ENCODE measurements at places on chromosomes 5 and 9.

DNA sequence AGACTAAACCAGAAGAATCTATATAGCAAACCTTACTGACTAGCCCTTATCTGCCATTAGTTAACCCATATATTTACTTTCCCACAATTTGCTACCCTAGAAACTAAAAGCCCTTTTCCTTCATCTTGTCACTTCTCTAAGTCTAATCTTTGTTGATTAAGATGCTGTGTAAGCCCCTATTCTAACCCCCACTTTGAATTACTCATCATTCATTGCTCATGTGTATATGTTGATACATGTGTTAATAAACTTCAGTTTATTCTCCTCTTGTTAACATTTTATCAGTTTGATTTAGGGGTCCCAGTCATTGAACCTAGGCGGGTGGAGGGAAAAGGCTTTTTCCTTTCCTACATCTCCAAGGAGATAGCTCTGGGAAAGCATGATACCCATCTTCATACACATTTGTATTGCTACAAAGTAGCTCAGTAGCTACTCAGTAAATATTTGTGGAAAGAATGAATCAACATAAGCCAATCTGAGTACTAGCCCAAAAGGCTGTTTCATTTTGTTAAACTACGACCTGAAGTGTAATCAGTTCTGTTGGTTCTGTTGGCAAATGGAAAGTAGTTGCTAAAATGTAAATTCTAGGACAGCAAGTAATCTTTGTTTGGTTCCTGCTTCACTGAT, 35.1 kb upstream of the NDFIP1 start:
- DNase-seq = no peak

- DNase-seq = no peak
Measured at GRCh38 chr5:91126888-91127287, 256.2 kb downstream of the ARRDC3 start.

GRCh38 chr5:10229306-10230048, 20.2 kb downstream of the ATPSCKMT start:
- no peak for DNase-seq

DNA sequence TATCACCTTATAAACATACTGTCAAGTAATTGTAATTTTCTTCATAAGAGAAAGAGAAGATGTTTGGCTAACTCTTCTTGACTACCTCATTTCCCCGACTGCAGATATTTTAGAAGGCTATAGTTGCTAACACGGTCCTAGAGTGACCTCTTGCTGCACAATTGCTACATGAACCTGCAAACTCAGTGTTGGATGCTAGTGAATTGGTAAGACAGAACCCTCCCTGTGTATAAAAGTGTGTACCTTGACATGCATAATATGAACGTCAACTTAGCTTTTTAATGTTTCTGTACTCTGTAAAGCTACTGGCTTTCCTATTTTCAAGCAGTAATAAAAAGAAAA, 46.7 kb upstream of the CER1 start:
- no peak for DNase-seq

GRCh38 chr9:3898461-3899218, 372.8 kb upstream of the RFX3 start:
- no peak for DNase-seq

DNA sequence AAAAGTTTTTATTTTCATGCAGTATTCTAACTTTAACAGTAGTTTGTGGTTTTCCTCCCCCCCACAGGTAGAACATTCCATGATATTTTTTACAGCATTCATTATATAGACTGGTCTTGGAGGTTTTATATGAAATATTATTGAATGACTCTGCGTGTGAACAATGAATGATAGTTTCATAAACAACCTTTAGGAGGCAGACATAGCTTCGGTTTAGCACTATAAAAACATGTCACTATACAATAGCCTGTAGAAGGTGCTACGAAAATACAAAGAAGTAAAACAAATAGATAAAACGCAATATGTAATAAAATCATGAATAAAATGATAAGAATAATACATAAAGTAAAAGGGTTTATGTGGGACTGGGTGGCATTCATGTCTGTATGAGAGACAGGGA, 8.5 kb downstream of the KLF4 start:
- DNase-seq = no peak

- no peak for DNase-seq
Measured at GRCh38 chr5:171622010-171622409, 163.6 kb upstream of the SMIM23 start.

DNA sequence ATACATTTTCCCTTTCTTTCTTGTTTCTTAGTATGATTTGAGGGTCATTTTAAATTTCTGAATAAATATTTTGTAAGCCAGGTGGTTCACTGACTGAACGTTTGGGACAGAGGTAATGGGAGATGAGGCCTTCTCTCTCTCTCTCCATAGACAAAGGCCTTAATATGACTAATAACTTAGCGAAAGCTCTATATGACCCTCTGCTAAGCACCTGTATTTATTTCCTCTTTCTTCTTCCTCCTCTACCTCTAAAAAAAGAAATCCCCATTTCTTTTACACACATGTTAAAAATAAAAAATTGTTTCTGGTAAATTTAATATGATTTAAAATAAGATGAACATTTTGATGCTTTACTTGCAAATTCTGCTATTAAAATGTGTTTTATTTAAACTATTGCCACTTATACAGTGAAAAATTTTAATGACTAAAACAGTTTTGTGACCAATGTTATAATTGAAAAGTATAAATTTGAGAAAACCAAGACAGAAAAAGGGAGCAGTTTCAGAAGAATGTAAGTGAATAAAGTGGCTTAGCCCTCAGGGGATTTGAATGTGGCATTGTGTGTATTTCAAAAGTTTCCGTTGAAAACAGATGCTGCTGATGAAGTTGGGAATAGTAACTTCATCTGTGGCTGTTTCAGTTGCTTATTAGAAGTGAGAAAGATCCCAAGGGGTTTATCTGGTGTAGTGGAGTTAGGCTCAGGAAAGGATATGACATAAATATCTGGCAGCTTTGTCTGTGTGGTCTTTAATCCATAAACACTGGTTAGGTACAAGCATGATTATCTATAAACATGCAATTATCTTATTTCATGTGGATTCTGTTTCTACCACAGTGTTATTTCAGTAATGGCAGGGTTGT, 128.6 kb upstream of the GRHPR start:
- DNase-seq = no peak

DNA sequence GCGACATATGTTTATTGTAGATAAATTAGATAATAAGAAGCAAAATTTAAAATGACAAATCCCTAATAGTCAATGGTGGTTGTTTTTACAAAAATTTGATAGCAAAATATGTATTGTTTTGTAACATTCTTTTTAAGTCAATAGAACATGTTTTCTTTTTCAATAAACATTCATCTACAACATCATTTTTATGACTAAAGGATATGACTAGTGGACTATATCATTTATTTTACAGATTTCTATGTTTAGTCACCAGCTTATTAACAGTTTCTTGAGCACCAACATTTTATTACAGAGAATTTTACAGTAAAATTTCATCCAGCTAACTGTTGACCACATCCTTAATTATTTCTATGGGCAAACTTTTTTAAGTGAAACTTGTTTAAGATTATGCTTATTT, 114.7 kb upstream of the IL7R start:
- no peak for DNase-seq

GRCh38 chr9:10026443-10026984, 586.3 kb downstream of the PTPRD start:
- no peak for DNase-seq

DNA sequence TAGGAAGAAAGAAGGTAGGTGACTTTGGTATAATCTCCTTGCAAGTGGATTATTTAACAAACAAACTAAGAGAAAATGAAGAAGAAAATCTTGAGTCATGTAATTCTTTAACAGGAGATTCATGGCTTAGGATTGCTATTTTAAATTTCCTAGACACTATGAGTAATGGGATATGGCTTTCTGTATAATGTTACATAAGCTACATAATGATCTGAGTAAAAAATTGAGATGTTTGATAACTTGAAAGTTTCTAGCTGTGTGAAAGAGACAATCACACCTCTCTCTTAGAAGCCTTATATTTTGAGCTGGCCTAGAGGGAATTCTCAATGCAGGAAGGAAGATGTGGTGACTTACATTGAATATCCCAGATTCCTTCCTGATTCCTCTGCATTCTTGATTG, 92.5 kb downstream of the CDH9 start:
- no peak for DNase-seq

DNA sequence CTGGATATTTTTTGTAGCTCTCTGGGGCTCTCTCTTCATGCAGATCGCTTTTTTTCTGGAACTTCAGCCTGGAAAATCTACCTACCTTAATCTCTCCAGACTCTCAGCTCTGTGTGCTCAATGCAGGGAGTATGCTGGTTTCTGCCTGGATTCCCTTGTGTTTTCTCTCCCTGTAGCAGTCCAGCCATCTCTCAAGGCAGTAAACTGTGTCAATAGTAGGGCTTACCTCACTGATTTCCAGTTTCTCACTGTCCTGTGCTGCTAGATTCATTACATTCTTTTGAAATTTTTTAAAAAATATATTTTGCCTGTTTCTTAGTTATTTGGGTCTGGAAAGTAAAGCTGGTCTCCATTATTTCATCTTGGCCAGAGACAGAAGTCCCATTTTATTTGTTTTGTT, 951.4 kb downstream of the NR2F1-AS1 start:
- DNase-seq = no peak

GRCh38 chr5:18802336-18802735, 1168.1 kb downstream of the TAF11L14 start:
- no peak for DNase-seq

- DNase-seq = no peak
Measured at GRCh38 chr9:114606597-114607207, 4.4 kb upstream of the TMEM268 start.

GRCh38 chr5:169712428-169712827, 75.4 kb downstream of the DOCK2 start:
- no peak for DNase-seq

GRCh38 chr9:8659108-8659507, 859.5 kb upstream of the DMAC1 start:
- no peak for DNase-seq

- DNase-seq = no peak
Measured at GRCh38 chr9:91680106-91680505, 256.5 kb upstream of the NFIL3 start.

DNA sequence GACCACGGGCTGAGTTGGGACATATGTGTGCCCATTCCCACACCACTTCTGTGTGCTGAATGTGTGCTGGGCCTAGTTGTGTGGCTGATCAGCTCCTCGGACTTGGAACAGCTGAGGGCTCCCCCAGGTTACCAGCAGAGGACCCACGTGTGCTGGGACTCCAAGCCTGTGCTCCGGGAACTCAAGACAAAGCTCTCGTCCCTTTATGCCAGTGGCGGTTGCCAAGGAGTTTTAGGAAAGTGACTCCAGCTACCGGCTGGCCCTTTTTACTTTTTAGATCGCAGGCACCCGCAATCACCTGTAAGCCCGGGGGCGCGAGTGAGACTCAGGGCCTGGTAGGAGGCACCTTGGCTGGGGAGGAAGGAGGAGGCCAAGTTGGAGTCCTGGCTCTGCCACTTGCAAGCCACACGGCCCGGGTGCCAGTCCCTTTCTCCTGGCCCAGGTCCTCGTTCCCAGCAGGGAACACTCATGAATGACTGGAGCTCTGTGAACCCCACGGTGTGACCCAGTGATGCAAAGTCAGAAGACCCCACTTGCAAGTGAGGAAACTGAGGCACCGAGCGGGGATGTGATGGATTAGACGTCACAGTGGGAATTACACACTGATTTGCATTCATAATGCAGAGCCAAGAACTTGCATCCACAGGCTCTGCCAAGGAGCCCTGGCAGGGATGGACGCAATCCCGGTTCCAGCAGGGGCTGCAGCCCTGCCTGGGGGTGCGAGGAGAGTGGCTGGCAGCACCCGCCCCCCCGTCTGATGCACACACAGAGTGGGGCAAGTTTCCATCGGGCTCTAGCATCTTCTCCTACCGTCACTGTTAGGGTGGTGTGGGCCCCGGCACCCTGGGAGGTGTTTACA, 26.9 kb downstream of the CRB2 start:
- no peak for DNase-seq

GRCh38 chr5:146527785-146528184, 11.8 kb upstream of the GPR151 start:
- DNase-seq = no peak

DNA sequence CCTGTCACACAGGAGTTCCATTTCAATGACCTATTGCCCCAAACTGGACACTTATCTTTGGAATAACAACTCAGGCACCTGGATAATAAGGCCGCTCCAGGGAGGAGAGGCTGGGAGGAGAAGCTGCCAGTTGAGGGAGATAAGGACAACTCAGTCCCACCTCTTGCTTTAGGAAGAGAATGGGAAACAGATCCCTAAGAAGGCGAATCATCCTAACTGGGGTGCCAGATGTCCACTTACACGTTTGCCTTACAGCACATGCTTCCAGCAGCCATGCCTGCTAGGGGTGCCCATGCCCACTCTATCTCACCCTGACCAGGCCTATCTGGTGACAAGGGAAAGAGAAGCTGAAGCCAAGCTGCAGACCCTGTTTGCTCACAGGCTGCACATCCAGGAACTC, 6.5 kb downstream of the HK3 start:
- DNase-seq = no peak

GRCh38 chr5:42825422-42826148, 13.9 kb upstream of the SELENOP start:
- DNase-seq = no peak

- no peak for DNase-seq
Measured at GRCh38 chr9:89994988-89995613, 390.3 kb downstream of the GADD45G start.

- DNase-seq = no peak
Measured at GRCh38 chr9:89541798-89542197, 43.9 kb upstream of the SEMA4D start.

DNA sequence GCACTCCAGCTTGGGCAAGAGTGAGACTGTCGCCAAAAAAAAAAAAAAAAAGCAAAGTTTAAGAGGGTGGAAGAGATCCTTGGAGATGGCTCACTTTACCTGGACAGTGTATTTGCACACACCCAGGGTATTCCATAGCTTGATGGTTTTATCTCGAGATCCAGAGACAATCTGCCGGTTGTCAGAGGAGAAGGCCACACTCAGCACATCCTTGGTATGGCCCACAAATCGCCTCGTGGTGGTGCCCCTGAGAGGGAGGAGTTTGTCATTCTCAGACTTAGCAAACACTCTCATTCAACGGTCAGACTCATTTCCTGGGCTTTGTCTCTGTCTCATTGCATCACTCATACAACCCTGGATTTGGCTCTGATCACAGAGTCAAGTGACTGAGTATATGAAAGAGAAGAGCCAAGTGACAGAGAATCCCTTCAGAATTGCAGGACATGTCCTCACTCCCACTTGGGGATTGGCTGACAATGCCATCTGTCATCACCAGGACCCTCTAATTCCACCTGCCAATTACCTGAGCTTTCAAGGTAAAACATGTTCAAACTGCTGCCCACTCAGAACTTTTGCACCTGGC, 2.2 kb downstream of the RACK1 start:
- no peak for DNase-seq

- DNase-seq = no peak
Measured at GRCh38 chr5:37437711-37438110, 58.6 kb downstream of the WDR70 start.

DNA sequence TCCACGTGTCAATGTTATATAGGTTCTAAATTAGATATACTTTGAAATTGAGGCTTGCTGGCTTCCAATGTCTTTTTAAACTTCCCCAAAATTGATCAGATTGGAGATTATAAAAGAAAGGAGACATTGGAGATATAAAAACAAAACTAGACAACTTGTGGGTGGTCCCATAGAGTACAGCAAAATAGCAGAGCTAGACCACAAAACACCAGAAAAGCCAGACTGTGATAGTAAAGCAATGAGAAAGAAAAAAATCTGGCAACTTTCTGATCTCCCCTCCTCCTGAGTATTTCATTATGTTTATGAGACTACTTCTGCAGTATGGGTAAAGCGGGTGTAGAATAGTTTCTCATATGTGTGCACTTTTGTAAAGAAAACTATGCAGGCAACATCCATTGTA, 713.8 kb upstream of the MEF2C start:
- DNase-seq = no peak

- DNase-seq = no peak
Measured at GRCh38 chr9:27304521-27304920, 7.6 kb upstream of the EQTN start.
